Caki2 (cell line): ENCODE measurements at places on chromosomes 12 and 14.

- DNase-seq: no peak
Observed at GRCh38 chr12:47504775-47505446, 200.9 kb downstream of the RPAP3 start.

- DNase-seq: no peak
Observed at GRCh38 chr14:24996930-24997725, 52.8 kb downstream of the STXBP6 start.

- no peak for DNase-seq
Observed at GRCh38 chr12:31021181-31021580, 52.5 kb upstream of the DDX11 start.

- DNase-seq: peak; percentile 23
Observed at GRCh38 chr12:109804820-109805761, 28.1 kb downstream of the TRPV4 start.

- DNase-seq: no peak
Observed at GRCh38 chr12:103530307-103531066, 34.7 kb upstream of the C12orf42 start.

GRCh38 chr12:14612898-14613445 is 45.3 kb upstream of the PLBD1 start:
- no peak for DNase-seq

DNA sequence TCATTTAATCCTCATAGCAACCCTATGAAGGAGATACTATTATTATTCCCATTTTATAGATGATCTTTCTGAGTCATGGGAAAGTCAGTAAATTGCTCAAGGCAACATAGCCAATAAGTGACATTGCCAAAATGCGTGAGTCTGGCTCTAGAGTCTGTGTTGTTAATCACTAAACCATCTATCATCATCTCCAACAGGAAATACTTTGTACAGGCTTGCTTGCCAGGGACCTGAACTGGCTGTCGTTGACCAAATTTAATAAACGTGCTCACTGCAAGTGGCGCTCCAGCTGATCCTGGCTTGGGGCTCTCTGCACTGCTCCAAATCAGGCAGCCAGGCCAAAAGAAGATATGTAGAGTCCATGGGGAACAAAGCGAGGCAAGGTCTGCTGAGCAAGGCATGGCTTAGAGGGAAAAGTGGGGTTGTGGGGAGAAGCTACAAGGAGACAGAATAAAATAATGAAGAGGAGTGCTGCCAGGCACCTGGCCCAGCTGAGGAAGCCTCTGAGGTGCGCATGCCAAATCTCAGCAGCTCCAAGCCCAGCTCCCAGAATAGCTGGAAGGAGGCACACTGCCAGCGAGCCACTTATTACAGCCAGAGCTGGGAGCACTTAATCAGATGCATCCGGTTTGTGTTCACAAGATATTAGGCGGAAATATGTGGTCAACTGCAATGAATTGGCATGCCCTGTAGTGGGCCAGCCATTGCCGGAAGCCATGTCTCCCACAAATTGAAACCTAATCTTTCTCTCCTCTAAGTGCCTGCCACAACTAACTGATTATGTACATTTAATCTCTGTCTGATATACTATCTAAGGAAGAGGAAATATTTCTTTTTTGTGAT is 43.3 kb upstream of the PTPRO start:
- no peak for DNase-seq

DNA sequence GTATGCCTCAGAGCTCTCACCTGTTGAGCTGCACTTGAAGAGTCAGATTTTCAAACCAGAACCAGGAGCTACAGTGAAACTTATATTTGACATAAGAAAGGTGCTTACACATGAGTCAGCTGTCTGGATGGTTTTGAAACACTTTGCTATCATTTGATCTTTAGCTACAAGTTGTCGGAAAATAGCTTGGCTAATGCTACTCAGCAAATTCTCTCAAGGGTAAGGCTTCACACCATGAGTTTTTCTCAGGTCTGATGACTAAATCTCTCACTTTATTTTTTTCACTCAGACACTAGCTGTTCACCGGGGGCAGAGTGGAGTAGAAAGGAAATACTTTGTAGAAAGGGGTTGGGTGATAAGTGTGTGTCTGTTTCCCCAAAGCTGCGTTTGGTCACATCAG is 171.8 kb downstream of the FLRT2 start:
- no peak for DNase-seq

- no peak for DNase-seq
Observed at GRCh38 chr12:113066813-113067400, 10.4 kb downstream of the DTX1 start.

DNA sequence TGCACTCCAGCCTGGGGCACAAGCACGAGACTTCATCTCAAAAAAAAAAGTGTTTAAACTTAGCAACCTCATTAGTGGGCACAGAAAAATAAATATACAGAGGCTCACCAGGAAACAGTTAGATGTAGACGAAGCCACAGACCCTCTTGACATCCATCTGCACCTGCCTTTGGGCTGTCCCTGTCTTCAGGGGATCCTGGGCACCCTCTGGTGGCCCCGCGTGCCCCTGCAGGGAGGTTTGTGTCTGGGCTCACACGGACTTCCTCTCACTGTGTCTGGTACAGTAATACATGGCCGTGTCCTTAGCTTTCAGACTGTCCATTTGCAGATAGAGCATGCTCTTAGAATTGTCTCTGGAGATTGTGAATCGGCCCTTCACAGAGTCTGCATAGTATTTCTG is 916.5 kb downstream of the TMEM121 start:
- no peak for DNase-seq

DNA sequence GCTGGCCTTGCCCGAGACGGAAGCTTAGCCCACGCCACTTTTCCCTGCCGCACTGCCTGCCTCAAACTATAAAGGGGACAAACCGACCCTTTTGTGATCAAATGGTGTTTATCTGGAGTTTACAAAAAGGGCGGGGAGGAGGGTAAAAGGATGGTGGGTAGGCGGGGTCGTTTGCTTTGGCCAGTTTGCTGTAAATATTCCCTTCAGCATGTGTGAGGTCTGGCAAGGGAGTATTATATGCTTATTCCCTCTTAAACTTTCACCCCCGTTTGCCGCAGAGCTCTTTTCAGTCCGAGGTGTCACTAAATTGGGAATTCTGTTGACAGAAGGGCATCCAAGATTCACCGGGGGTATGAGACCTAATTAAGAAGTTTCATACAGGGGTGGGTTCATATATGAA is 3.8 kb upstream of the TBX3 start:
- DNase-seq: no peak

DNA sequence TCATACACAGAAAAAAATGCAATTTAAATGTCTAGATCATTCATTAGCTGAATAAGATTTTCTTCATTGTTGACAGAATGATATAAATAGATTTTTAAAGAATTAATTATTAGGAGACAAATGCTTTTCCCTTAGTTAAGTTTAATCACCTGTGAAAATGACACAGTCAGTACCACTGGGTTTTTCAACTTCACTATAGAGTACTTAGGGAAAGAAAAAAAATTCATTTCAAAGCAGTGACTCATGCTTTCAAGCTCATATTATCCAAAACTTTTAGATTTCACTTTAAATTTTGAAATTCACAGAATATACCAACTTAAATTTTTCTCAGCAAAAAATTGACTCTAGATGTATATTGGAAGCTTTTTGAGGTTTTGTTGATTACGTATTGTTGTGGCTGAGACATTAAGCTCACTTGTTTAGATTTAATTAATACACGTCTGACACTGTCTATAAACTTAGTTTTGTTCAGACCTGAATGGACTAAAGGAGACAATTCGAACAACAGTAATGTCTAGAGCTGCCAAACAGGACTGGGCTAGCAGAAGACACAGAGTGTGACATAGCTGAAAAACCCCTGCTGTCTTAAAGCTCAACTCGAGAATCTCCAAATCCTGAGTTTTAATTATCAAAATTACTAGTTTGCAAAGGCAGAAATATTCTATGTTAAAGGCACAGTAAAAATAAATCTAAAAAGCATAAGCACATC is 1.6 kb downstream of the MGAT4C start:
- no peak for DNase-seq

- no peak for DNase-seq
Observed at GRCh38 chr12:71521125-71521524, 81.5 kb downstream of the LGR5 start.

DNA sequence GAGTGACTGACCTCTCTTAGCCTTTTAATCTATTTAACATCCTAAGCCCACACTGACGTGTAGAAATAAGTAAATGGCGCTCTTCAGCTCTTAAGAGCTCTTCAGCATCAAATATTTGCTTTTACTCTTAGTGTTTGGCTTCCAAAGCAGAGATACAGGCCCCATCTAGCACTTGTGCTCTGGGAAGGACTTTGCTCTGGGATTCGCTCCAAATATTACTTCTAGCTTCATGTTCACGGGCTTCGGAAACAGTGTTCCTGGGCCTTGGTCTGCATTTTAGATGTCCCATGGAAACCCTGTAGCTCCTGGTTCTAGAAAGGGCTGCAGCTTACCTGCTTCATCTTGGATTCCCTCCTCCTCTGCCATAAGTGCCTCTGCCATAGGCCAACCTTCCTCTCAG is 2.7 kb upstream of the NKX2-8 start:
- DNase-seq: no peak

DNA sequence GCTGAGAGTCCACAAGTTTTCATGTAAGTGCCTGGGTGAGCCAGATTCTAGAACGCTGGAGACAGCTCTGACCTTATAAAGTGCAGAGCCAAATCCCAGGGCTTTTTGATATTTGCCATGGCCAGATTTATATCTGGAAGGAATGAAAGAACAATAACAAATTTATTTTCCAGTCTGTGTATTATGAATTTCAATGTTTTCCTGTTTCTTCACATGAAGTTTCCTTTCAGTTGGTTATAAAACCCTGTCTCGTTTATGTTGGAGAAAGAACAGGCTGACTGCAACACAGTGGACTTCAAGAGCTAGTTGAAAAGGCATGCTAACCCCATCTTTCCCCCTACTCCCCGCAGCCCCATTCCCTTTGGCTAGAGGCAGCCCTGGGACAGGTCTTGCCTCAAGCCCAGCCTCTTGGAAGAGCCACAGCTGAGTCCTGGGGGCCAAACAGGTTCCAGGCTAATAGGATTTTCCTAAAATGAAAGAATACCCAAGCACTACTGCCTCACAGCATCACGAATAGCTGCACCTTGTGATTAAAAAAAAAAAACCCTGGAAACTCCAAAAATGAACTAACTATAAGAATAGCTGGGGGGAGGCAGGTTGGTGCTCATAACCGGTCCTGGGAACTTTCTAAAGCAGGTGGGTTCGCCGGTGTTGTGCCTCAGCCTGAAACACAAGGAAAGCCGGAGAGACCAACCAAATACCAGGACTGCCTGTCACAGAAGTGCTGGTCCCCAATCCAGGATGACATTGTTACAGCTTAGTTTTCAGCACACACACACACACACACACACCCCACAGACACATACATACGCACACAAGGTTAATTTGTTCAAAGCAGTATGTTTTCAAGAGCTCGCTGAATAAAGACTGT is 1.5 kb downstream of the FBLN5 start:
- no peak for DNase-seq

- no peak for DNase-seq
Observed at GRCh38 chr12:110171186-110171538, 47.0 kb downstream of the IFT81 start.

DNA sequence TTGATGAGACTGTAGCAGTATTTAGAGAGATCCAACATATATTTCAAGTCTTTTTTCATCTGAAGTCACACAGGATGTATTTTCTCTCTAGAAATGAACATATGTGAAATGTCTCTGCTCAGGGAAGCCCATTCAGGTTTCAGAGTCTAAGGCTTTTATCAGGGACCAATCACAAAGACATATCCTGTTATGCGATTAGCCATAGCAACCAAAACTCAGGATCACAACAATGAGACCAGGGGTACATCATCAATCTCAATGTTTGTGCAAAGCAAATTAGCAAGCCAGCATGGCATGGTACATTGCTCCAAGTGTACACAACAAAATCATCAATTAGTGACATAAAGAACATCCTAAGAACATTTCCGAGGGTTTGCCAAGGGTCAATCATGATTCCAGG is 99.2 kb upstream of the AMN1 start:
- DNase-seq: no peak

DNA sequence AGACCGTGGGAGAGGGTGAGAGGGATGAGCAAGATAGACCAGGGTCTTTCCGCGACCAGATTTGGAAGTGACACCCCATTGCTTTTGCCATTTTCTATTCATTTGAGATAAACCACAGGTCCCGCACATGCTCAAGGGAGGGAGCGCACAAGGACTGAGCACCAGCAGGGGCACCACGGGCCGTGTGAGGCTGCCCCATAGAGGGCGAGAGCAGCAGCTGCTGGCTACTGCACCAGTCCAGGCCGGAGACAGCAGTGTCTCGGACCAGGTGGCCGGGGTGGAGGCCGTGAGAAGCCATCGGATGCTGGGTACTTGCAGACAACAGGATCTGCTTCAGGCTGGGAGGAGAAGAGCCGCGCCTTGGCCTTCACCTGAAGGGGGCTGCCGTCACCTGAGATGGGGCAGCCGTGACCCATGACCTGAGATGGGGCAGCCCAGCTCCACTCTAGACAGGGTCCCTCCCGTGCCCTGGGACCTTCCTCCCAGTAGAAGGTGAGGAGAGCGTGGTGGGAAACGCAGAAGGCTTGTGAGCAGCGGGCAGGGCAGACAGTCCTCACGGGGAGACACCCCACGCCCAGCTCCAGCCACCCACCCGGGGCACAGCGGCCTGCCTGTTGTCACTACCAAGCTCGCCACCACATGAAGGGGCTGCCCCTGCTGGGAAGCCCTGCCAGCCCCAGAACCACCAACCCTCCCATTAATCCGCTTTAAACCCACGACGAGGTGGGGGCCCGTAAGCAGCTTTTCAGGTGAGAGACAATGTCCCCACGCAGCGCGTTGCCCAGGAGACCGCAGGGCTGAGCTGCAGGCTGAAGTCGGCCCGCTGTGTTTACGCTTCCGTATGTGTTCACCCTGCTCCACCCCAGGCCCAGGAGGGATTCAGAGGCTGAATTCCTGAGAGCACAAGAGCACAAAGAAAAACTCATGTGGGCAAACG is 61.7 kb upstream of the FBRSL1 start:
- DNase-seq: no peak

- DNase-seq: no peak
Observed at GRCh38 chr12:93946542-93947150, 201.7 kb upstream of the PLXNC1 start.

DNA sequence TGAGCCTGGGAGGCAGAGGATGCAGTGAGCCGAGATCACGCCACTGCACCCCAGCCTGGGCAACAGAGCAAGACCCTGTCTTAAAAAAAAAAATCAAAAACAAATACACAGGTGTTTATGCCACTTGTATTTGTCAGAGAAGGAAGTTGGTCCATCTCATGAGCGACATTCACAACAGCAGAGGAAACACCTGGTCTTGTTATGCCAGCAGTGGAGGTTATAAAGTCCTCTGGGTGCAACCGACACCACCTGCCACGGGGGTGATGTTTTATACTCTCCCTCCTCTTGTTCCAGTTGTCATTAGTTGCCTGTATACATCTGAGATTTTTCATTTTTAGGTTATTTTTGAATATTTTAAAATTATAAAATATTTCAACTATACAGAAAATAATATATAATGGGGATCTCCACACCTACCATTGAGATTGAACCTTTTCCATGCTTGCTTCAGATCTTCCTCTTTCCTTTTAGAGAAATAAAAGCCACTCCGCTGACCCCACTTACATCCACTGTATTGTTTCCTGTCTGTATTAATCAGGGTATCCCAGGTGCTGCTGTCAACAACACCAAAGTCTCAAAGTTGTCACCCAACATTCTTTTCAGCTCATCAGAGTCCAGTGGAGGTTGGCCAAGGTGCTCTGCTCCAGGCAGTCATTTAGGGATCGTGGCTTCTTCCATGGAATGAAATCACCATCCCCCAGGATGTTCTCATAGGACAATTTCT is 65.1 kb downstream of the RNFT2 start:
- no peak for DNase-seq
